Upper lobe of left lung (tissue), 6 donors: ENCODE measurements at places on chromosomes 11 and 22.

DNA sequence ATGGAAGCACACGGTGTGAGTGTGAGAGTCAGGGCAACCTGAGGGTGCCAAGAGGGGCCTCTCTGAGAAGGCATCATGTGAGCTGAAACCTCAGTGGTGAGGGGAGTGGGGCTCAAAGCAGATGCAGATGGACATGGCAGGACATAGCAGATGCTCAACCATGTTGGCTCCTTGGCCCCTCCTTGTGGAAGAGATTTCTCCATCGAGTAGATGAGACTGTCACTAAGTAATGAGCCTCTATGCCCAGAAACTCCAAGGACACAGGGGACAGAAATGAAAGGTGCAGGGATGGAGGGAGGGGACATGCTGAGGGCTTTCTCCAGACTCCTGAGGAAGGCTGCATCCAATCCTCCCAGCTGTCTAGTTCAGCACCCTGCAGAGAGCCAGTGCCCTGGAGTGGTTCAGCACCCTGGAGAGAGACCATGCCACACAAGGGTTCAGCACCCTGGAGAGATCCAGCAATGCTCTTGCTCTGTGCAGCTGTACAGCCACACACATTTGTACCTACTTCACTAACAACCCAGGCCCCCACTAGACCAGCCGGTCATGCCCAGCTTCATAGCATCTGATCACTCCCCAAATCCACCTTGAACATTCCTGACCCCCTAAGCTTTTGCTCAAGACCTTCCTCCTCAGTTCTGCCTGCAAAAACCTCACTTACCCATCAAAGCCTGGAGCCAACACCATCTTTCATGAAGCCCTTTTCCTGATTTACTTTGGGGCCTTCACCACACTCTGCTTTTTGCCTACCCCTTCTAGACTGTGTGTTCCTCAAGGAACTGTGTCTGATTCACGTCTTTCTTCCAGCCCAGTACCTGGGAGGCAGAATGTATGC lies 252.0 kb downstream of the CTTN start:
- DNase-seq, result peak; percentile 43

- DNase-seq, result no peak
These were observed 33.0 kb upstream of the APOBEC3A start for GRCh38 chr22:38924347-38924952.

DNA sequence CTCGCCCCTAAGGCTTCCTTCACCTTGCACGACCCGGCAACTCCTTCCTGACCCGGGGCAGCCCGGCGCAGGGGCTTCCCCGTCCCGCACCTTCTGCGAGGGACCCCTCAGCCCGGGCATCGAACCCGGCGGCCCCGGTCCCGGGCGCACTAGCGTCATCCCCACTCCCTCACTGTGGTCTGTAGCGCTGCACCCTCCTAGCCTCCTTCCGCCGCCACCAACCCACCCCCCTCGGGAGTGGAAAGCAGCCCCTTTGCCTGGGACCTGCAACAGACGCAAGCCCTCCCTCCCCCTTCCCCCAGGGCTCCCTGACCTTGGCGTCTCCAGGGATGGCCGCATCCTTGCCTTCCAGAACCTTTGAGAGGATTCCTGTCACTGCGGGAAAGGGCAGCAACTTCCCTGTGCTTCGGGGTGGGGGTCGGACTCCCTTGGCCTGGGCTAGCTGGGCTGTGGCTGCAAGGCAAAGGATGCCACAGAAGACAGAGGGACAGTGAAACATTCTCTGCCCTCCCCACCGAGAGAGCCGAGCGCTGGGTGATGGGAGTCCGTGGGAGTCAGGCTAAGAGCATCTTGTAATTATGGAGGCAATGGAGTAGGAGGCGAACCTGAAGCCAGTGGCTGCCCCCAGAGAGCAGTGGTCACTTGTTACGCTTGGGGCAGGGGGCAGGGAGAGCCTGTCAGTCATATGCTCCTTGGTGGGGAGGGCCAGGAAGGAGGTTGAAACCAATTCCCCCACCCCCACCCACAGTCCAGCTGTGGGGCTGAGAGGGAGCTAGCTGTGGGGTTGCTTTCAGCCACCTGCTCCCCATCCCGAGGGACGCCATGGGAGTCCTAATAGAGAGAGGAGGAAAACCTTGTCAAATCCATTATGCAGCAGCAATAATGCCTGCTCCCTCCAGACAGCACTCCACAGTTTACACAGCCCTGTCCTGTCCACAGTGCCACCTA lies 920 bp downstream of the TMEM132A start:
- DNase-seq, result no peak

DNA sequence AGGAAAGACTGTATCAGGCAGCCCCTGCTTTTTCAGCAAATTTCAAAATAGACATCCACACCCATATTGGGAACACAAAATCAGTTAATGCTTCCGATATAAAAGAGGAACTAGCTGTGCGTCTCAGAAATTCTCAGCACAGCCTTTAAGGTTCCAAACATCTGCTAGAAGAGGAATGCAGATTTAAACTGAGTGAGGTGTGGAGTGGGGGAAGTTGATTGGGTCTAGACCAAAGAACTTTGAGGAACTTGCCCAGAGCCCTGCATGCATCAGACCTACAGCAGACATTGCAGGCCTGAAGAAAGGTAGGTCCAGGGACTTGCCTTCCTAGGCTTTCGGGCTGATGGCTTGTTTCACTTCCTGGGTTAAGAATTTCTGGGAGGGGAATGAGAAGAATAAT lies at the start of gene MS4A4A:
Gene MS4A4A (plus strand): TSS at position 255 of the 400 bp plus-strand sequence. CDS start 10 bp downstream, at position 265.
- peak; percentile 35 for DNase-seq

- DNase-seq, result no peak
These were observed 26.1 kb upstream of the SMIM38 start for GRCh38 chr11:69129647-69130046.

DNA sequence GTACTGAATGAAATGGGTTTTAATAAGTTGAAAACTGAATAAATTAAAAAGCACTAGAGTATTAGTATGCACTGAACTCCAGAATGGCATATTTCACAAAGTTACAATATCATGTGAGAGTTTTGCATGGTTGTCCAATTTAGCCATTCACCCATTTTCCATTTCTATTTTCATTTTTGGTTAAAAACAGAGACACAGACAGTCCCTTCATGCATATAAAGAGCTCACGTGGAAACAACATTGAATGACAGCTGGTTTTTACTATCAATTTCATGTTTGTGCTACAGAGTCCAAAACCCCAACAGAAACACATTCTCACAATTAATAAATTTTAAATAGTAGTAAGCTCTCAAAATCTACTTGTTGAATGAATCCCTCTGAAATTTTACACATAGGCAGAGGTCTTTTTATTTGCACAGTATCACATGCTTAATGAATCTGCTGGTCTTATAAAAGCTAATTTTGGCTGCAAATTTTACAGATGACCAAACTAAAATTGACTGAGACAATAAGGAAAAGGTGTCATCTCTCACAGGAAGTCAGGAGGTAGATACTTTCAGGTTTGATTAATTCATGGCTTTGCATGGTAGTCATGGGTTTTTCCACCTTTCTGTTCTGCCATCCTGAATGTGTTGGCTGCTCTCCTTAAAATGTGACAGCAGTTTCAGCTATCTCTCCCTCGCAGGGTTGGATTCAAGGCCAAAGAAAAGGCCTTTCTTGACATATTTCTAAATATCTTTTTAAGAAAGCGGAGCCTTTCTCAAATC lies 20.6 kb upstream of the DDI1 start:
- DNase-seq, result no peak

GRCh38 chr11:119974467-119974866 lies 163.4 kb downstream of the TRIM29 start:
- DNase-seq, result no peak

- DNase-seq, result peak; percentile 52
These were observed 52.9 kb upstream of the RTL6 start for GRCh38 chr22:44550711-44551491.

DNA sequence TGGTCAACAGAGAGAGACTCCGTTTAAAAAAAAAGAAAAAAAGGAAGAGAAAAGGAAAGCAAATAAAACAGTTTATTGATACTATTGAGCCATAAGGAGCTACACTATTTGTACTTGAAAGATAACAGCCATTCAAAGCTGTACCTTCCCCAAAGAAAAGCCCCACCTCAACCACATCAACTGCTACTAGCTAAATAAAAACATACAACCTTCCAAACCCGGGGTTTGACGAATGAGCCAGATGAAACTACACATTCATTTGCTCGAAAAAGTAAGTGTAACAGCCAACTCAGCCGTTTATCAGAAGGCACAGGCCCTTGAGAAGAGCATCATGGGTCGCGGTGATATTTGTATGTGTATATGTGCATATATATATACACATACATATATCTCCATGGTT lies 78.4 kb downstream of the SIK3 start:
- no peak for DNase-seq

DNA sequence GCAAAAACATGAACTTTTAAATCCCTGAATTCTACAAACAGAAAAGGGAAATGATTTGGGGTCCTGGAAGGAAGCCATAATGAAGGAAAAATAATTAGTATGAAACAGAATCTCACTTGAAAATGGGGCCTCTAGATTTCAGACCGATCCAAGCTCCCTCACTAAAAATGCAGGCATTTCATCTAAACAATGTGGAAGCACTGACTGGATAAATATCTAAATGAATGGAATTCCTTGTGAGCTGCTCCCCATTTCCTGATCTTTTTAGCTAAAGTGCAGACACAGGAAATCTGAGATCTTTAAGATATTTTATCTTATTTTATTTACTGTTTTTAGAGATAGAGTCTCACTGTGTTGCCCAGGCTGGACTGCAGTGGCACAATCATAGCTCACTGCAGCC lies 1255.8 kb downstream of the LRRC4C start:
- DNase-seq, result no peak

- no peak for DNase-seq
These were observed 14.8 kb downstream of the APLNR start for GRCh38 chr11:57222239-57222638.
